Activated T-cell treated with anti-CD3 and anti-CD28 coated beads for 48 hours (primary cell): ENCODE measurements at places on chromosomes 7 and 10.

- DNase-seq = no peak
These were observed 108.9 kb upstream of the PDSS1 start for GRCh38 chr10:26588611-26589010.

- no peak for DNase-seq
These were observed 41.4 kb downstream of the CAMK1D start for GRCh38 chr10:12390733-12391132.

GRCh38 chr7:23284871-23285270 lies 14.3 kb upstream of the MALSU1 start:
- no peak for DNase-seq

GRCh38 chr10:102850025-102850518 lies 4.0 kb upstream of the BORCS7 start:
- DNase-seq = no peak

DNA sequence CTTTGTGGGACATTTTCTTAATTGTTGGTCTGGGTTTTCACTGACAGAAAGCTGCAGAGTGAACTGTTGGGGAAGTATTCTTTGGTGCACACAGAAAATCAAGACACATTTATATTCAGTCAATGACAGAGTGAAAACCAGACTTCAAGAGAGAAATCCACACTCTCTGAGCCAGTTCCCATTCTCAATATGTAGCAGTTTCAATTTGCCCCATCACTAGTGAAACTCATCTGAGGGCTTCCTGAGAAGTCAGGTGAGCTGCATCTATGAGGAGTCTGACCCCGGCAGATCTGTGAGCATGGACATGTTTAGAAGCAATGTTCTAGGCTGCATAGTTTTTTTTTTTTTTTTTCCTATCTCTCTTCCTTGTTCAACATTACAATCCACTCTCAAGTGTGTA lies 163.7 kb upstream of the AHR start:
- no peak for DNase-seq

GRCh38 chr7:56175771-56176170 lies 59.6 kb upstream of the NUPR2 start:
- DNase-seq = no peak

DNA sequence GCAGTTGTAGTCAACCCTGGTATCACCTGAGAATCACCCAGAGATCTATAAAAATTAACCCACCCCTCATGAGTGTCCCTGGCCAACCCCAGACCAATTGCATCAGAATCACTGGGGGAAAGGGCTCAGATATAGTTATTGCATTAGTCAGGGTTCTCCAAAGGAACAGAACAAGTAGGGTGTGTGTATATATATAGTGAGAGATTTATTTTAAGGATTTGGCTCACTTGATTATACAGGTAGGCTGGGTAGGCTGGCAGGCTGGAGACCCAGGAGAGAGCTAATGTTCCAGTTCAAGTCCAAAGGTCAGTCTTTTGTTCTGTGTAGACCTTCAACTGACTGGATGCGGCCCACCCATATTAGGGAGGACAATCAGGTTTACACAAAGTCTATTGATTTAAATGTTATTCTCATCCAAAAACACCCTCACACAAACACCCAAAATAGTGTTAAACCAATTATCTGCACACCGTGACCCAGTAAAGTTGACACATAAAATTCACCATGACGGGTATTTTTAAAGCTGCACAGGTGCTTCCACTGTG lies 372.9 kb upstream of the NFE2L3 start:
- DNase-seq = no peak

- no peak for DNase-seq
These were observed 128.7 kb downstream of the PKD1L1 start for GRCh38 chr7:47819607-47819920.

GRCh38 chr10:75402486-75403143 lies 1.1 kb upstream of the ZNF503 start:
- DNase-seq = no peak

DNA sequence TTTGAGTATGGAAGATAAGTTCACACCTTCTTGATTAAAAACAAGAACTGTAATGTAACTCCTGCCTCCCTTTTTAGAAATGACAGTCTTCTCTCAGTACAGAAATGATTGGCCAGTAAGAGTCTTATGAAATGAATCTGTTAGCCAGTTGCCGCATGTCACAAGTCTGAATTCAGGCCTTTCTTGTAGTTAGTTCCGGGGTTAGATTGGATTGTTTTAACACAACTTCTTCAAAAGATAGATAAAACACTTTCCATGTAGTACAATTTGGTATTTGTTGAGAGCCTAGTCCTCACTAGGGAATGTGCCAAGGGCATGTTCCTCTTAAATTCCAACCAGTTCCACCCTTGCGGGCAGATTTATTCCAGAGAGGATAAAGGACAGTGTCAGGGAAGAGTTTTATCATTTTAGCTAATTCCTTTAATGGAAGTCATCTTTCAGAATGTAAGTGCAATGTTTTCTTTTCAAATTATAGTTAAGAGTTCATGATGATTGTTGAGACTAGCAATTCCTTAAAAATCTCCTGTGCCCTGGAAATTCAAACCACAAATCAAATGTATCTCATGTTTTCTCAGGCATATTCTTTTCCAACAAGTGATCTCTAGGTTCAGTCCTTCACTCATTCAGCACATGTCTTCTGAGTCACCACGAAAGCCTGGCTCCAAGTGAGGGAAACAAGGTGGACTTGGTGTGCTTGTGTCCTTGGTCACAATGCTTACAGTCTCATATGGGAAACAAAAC lies 4.1 kb downstream of the FHIP2A start:
- DNase-seq = no peak

DNA sequence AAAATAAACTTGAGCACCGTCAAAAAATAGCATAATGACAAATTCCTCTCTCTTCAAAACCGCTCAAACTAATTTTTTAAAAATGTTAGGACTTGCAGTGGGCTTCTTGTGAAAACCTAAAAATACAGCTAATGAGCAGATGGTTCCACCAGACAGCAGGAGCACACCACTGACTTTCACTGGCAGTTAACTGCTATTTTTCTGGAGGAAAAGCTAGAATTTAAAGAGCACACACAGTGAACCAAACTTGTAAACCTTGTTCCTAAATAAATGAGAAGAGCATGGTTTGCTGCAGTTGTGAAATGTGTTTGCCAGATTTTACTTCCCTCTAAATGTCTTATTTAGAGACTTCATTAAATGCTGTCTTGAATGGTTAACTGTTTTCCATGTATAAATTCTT lies 143.9 kb downstream of the RAPGEF5 start:
- DNase-seq = no peak

GRCh38 chr7:109763611-109764010 lies 1193.9 kb downstream of the DNAJB9 start:
- no peak for DNase-seq
